Fibroblast of gingiva (primary cell): ENCODE measurements at places on chromosomes 11 and 22.

GRCh38 chr11:124115782-124116616 is 749 bp downstream of the VWA5A start:
- DNase-seq: no peak

GRCh38 chr11:17005646-17006045 is 8.6 kb downstream of the PLEKHA7 start:
- no peak for DNase-seq

DNA sequence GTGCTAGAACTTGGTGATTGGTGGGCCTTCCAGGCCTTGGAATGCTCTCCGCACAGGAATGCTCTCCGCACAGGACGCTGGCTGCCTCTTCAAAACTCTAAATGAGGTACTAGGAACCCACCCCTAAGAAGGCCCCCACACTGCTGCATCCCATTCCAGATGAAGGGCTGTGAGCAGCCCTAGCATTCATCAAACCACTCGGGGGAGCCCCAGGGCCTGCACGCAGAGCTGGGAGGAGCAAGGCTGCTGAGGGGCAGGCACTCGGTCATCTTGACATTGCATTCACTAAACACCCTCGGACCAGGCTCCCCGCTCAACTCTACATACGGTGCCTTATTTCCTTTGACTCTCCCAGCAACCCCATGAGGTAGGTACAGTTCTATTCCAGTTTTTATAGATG is 49.2 kb upstream of the EMID1 start:
- DNase-seq: no peak

DNA sequence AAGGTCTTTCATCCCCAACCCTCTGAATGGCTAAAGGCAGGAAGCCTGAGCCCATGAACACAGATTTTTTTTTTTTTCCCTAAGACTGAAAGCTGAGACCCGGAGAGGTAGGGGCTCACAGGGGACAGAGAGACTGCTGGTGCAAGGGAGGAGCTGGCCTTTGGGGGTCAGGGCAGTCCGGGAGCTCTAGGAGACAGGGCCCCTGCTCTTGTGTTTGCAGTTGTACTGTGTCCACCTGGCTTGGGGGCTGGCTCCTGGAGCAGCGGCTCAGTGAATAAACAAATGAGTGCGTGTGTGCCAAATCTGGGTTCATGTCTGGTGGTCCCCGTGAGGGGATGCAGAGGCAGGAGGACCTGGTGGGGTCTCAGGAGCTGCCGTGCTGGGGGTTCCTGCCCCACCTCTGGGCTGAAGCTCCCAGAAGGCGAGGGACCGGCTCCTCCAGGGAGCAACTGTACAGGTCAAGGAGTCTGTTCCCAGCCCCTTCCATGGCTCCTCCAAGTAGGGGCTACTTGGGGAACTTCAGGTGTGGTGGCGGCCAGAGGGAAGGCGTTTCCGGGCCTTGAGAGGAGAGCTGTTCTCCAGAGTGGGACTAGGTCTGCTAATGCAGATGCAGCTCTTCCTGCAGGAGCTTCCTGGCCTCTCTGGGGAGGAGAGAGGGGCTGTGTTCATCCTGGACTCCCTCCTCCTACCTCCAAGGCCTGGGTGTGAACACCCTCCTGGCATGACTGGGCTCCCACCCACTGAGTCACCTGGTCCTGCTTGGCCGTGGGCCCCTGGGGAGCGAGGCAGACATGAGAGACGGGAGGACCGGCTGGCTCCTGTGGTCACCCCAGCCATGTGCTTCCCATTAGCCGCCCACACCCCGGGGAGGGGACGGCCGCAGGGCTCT is 57.6 kb downstream of the FBXO7 start:
- DNase-seq: peak; percentile 91

GRCh38 chr11:31757260-31757835 is 53.8 kb downstream of the PAX6 start:
- no peak for DNase-seq

DNA sequence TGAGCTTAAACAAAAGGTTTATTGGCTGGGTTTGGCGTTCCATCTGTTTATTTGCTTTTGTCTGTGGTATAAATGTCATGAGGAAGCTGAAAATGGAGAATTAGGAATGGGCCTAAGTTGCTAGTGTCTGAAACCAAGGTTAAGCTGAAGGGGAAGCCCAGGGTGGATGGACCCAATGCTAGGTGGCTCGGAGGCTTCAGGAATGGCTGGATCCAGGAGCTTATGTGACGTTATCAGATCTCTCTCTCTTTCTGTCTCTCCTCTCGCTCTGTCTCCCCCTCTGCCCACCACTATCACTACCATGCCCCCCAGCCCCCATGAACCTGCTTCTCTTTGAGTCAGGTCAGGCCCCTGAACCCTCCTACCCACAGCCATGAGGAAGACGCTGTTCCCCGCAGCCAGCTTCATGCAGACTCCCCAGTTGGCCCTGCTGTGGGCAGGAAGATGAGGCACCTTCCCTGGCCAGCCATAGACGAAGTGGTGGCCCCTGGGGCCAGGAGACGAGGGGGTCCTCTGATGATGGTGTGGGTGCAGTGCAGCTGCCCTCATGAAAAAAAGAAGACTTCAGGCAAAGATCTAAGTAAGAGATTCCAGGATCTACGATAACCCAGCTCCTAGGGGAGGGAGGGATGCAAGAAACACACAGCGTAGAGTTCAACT is 101.5 kb downstream of the BRD1 start:
- DNase-seq: no peak

GRCh38 chr11:66220566-66220935 is 47.9 kb upstream of the RAB1B start:
- no peak for DNase-seq

GRCh38 chr11:109968299-109968698 is 124.9 kb upstream of the ZC3H12C start:
- DNase-seq: no peak

GRCh38 chr22:32477596-32477995 is 3.0 kb downstream of the FBXO7 start:
- DNase-seq: no peak

GRCh38 chr11:82960779-82961143 is 59.2 kb downstream of the DDIAS start:
- DNase-seq: no peak

DNA sequence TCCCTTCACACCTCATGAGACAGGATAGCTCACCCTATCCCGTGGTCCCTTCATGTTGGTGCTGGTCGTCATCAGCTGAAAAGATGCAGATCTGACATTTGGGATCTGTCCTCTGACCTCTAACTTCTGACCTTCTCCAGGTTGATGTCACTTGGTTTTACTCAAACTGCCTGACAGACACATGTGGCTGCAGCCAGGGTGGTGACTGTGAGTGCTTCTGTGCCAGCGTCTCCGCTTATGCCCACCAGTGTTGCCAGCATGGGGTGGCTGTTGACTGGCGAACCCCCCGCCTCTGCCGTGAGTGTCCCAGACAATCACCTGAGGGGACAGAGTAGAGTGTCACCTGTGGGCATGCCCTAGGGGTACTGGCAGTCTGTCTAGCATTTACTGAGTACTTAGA is 49.7 kb downstream of the OTOG start:
- DNase-seq: no peak

DNA sequence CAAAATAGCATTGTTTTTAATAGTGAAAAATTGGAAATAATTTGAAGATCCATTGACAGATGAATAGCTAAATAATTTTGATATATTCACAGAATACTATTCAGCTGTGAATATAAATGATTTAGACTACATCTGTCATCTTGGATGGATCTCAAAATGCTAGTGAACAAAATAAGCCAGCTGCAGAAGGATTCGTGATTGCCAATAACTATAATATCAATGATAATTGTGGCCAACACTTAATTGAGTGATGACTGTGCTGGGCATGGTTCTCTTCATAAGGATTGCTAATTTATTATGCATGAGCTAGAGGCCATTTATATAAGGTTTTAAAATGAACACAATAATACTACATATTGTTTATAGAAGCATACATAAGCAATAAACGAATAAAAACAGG is 60.4 kb downstream of the CTTN start:
- DNase-seq: no peak

GRCh38 chr11:394034-394857 is at the start of gene PKP3:
Gene PKP3 (plus strand): TSS chr11:394209. CDS start chr11:394293, 84 bp downstream.
- peak; percentile 17 for DNase-seq

DNA sequence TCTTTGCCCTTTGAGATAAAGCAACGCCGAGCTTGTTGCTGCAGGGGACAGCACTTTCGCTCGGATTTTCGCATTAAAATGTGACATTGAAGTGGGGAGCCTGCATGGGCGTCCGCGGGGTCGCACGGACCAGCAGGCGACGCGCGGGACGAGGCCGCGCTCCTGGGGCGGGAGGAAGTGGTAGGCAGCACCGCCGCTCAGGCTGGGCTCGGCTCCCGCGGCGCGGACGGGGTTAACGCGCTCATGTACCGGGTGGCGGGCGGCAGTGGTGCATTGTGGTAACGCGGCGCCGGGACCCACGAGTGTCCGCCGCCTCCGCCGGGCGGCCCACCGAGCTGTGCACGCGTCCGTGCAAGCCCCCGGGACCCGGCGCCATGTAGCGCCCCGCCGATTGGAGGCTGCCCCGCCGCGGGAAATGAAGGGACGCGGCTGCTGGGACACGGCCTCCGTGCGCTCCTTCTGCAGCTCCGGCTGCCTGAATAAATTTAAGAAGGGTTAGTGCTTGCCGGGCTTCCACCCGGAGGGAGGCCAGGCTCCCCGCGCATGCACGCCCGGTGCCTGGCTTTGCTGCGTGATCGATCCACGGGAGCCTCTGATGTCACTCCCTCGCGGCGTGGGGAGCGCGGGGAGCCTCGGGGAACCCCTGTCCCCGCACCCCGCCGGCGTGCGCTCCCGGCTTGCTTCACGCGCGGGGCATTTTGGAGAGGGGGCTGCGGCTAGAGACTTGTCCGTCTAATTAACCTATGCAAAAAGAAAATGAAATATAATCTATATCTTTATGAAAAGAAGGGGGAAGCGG is 127.7 kb downstream of the OSBP2 start:
- no peak for DNase-seq

- DNase-seq: no peak
Measured at GRCh38 chr11:16395601-16396000, 39.3 kb upstream of the SOX6 start.

GRCh38 chr11:120545813-120546212 is 34.3 kb downstream of the GRIK4 start:
- DNase-seq: no peak

- no peak for DNase-seq
Measured at GRCh38 chr22:22981670-22982571, 88.4 kb upstream of the GNAZ start.

DNA sequence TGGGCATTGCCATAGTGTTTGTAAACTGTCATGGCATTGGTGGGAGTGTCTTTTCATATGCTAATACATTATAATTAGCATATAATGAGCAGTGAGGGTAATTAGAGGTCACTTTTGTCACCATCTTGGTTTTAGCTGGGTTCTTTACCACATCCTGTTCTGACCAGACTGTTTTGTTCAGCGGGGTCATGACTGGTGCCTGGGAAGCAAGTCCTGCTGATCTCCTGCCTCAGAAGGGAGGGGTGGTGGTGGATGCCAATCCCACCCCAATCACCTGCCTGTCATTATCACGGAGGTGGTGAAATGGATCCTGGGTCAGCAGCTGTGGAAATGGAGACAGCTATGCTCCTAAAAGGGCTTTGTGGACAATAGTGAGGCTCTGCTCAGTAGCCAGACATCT is 31.2 kb downstream of the IL18 start:
- no peak for DNase-seq

DNA sequence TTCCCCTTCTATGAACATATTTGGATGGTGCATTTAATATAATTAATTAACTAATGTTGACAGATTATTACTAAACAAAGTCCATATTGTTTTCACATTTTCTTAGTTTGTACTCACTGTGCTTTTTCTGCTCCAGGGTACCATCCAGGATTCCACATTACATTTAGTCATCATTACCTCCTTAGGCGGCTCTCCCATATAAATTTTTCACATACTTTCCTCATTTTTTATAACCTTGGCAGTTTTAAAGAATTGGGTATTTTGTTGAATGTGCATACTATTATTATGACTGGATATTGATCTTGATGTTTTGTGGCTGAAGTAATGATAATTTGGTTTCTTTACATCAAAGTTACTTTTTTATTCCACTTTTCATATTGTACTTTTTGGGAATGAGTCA is 755.6 kb upstream of the ANO3 start:
- DNase-seq: no peak
